ENCODE measurements at places on chromosomes 7 and 10.

- DNase-seq, result no peak
These were observed 146.5 kb upstream of the PRSS1 start for GRCh38 chr7:142602756-142603155.

- DNase-seq, result no peak
These were observed 30.9 kb downstream of the KCNMA1 start for GRCh38 chr10:77606751-77607150.

- no peak for DNase-seq
These were observed 288.4 kb upstream of the LRRTM3 start for GRCh38 chr10:66637273-66638036.

GRCh38 chr10:98041352-98042043 is 11.1 kb upstream of the CRTAC1 start:
- peak; percentile 46 for DNase-seq

- DNase-seq, result no peak
These were observed 19.9 kb downstream of the CPA1 start for GRCh38 chr7:130400120-130400572.

GRCh38 chr10:127964621-127965020 is 57.7 kb downstream of the PTPRE start:
- DNase-seq, result no peak

DNA sequence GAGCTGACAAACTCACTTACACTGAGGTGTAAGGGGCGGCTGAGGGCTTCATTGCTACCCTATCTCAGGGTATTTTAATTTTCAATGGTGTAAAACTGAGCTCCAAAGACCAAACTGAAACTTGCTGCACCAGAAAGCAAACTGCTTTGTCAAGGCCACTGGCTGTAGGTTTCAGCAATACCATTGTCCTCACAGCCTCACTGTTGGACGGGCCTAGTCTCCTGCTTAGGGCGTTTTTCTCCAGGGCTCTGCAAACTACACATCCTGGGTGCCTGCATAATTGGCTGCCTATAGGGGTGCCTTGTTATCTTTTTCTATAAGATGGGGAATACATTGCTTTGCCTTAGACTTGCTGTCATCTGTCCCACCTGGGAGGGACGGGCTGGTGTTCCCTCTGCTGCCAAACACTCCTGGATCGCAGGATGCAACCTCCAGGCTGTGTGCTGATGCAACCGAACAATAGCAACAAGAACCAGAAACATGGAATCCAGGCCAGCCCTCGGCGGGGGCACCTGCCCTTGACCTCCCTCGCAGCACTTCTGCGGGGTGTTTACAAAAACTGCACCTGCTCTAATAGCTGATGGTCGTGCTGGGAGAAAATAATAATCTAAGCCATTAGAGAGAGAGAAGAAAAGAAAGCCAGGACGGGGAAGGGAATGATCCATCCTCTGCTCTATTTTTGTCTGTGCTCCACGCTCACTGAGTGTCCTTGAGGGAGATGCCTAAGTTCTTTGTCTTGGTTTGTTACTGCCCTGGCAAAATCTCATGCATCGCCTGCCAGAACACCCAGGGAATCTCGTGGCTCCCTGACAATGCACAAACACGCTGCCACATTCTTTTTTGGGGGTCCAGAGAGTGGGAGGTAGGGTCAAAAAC is 104.5 kb downstream of the GALNT17 start:
- DNase-seq, result no peak

DNA sequence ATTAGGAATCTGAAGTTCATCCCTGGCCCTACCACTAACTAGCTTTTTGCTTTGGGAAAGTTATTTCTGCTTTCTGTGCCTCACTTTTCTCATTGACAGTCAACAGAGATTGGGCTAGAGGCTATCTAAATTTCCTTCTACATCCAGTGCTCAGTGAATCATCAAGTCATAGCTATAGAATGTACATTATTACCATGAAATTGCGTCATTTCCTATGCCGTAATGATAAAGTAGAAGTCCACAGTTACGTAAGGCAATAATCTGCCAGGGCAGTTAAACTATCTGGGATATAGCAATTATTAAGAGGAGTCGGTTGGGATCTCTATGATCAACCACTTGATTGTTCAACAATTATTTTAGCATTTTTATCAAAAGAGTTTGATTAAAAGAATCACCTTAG is 64.4 kb downstream of the ITGB8 start:
- DNase-seq, result no peak

DNA sequence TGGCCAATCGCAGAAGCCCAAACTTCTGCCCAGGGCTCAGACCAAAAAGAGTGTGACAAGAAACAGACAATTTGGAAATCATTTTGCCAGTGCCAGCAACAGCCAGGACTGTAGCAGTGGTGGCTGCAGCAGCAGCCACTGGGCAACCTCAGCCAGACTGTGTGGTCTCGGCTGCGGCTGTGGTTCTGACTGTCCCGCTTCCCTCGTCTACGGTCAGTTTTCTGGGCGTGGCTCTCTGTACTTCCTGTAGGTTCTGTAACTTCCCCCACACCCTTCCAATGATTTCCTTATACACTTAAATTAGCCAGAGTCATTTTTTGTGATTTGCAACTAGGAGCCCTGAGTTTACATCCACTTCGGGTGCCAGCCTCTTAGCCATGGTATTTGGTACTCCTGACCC is 39.9 kb downstream of the CYTH3 start:
- no peak for DNase-seq

GRCh38 chr7:110604885-110605284 is 486.0 kb upstream of the LRRN3 start:
- DNase-seq, result no peak

DNA sequence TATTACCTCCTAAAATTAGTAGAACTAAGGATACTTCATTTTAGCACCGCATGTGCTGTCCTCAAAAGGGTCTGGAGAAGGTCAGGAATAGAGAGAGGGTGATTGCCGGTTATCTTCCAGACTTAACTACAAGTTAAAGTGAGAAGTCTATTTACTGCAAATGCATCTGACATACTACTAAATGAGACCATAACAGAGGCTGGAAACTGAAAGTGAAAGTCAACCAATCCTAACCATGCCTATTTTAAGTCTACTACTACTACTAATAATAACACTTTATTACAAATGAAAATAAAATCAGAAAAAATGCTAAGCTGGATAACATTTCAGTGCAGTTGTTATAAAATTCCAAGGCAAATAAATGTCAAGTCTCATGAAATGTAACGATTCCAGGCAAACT is 244.7 kb downstream of the KIF20B start:
- no peak for DNase-seq

GRCh38 chr10:18681971-18682411 is 22.8 kb downstream of the ARL5B start:
- no peak for DNase-seq

- no peak for DNase-seq
These were observed 27.6 kb downstream of the MKI67 start for GRCh38 chr10:128098631-128099030.

- DNase-seq, result no peak
These were observed 121.0 kb downstream of the EPC1 start for GRCh38 chr10:32225976-32226375.

GRCh38 chr10:75619635-75620034 is 188.2 kb downstream of the LRMDA start:
- DNase-seq, result no peak

GRCh38 chr7:77657427-77658224 is 38.6 kb upstream of the RSBN1L start:
- DNase-seq, result peak; percentile 71

DNA sequence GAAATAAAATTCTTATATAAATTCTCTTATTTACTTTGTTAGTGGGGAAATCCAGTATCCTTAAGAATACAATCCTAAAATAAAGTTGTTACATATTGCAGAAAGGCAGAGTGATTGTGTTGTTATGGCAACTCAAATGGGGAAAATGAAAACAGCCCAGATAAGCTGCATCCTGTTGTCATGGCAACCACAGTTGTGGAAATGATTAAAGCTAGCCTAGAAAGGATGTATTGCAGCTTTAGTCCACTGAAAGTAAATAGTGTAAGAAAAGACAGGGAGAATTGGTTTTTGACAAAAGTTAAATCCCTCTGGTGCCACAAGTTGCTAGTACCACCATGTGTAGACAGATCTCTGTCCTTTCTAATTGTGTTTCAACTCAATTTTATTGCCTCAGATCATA is 43.2 kb downstream of the BTRC start:
- no peak for DNase-seq

DNA sequence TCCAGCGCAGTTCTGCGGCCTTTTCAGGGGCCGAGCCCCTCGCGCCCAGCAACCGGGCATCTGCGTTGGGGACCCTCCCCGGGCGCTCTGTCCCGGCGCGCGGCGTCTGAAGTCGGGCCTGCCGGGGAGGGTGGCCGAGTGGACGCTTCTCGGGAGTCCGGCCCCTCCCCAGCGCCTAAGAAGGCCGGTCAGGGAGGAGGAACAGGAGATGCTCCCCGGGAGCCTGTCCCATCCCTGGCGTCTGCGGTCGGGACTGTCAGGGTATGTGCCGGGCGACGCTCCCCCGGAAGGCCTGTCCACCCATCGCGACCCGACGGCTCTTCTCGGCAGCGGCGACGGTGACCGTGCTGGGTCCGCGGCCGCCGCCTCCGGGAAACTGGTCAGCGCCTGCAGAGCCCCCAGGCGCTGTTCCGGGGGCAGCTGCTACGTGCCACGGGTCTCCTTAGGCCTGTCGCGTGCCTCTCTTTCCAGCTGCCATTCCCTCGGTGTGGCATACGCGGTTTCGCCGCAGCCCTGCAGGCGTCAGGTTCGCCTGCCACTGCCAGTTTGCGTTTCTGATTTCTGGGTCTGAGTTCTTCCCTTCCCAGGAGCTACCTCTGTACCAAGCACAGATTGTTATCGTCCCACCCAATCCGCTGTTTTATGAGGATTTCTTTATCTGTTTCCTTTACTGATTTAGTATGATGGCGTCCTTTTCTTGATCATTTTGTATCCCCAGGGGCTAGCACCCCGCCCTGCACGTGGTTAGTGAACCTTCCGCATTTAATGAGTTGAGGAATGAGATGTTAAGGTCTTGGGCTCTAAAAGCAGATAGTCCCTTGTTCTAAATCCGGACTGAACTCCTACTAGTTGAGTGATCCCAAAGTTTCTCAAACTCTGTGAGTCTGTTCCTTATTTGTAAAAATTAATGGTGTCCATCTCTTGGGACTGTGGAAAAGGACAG is 782 bp downstream of the IFIT5 start:
- no peak for DNase-seq

GRCh38 chr7:66399566-66399965 is 194.4 kb downstream of the TPST1 start:
- no peak for DNase-seq

GRCh38 chr10:76970711-76971519 is 666.7 kb downstream of the KCNMA1 start:
- DNase-seq, result no peak

- no peak for DNase-seq
These were observed 6.5 kb upstream of the CRYGN start for GRCh38 chr7:151446412-151446811.

- no peak for DNase-seq
These were observed 7.0 kb upstream of the CYP3A4 start for GRCh38 chr7:99791021-99791420.

DNA sequence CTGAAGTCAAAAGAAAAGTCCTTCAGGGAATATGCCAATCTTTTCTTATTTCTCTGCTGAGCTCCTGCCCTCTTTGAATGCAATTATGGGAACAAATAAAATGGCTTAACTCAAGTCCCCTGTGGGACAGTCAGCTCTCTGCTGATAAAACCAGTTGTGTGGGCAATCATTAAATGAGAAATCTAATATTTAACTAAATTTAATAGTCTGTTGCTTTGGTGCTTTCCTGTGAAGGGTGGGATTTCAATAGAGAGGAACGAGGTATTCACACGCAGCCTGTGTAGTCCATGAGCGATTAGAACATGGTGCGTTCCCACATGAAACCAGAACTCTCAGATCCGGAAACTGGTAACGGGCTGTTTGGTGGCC is 138.4 kb downstream of the PAXIP1 start:
- no peak for DNase-seq

DNA sequence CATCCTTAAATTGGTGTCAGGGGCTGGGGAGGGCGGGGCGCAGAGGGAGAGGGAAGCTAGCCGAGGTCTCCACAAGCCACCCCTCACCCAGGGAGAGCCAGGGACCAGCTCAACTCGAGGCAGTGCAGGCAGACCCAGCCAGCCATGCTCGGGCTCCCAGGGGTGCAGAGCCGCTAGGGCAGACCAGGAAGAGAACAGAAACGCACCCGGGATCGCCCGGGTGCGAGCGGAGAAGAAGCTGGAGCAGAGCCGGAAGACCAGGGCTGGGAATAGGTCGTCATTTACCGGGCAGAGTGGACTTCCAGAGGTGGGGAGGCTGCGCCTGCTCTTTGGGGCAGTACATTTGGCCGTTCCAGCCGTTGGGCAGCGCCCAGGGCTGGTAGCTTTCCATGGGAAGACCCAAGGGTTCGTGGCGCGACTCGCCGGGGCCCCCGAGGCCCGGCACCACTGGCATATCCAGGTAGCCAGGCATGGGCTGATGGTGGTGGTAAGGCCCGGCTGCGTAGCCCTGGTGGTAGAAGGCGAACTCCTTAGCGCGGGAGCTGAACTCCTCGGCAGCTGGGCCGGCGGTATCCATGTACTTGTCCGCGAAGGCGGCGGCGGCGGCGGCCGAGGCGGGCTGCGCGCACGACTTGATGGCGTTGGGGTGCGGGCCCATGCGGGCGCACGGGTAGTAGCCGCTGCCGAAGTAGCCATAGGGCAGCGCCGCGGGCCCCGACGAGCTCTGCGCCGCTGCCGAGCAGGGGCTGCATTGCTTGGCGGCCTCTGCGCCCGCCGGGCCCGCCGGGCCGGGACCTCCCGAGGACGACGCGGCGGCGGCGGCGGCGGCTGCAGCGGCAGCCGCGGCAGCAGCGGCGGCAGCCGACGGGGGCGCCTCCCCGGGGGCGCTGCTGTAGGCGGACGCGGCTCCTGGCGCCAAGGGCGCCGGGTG is 755 bp downstream of the HOXA13 start:
- DNase-seq, result no peak

- peak; percentile 83 for DNase-seq
These were observed 425.4 kb downstream of the RPS24 start for GRCh38 chr10:78458983-78459638.

GRCh38 chr7:55087521-55087961 is 68.7 kb downstream of the EGFR start:
- DNase-seq, result no peak

DNA sequence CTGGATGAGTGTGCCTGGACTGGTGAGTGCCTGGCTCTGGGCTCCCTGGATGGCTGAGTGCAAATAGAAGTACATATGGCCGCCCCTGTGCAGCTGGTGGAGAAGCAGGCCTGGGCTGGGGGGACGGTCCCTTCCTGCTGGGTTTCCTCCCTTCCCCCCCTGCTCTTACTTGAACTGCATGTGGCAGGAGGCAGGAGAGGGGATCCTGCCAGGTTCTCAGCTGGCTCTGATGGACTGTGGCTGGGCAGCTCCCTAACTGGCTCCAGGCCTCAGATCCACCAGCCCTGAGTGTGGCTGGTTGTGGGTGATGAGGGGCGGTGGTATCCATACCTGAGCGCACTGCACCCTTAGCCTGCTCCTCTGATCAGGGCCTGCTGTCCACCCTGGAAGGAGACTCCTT is 26.9 kb downstream of the ADCY1 start:
- DNase-seq, result no peak
